Globus pallidus (tissue), 1 donor: ENCODE measurements at places on chromosomes 1 and 21.
A peak's percentile ranks its signal among the peaks of the same experiment; 100 is the strongest.

DNA sequence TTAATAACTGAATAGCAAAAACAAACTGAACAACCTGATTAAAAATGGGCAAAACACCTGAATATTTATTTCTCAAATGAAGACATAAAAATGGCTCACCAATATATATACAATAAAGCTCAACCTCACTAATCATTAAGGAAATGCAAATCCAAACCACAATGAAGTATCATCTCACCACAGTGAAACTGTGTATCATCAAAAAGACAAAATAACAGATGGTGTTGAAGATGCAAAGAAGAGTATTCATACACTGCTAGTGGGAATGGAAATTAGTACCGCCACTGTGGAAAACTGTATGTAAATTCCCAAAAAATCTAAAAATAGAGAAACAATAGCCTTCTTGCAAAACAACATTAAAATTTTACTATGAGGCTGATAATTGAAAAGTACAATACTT is 1660.1 kb upstream of the B3GALT2 start:
- no peak for DNase-seq

GRCh38 chr1:18998016-18998724 is 41.7 kb upstream of the IFFO2 start:
- no peak for DNase-seq

- DNase-seq: no peak
Measured at GRCh38 chr1:236166041-236166440, 23.7 kb downstream of the GPR137B start.

DNA sequence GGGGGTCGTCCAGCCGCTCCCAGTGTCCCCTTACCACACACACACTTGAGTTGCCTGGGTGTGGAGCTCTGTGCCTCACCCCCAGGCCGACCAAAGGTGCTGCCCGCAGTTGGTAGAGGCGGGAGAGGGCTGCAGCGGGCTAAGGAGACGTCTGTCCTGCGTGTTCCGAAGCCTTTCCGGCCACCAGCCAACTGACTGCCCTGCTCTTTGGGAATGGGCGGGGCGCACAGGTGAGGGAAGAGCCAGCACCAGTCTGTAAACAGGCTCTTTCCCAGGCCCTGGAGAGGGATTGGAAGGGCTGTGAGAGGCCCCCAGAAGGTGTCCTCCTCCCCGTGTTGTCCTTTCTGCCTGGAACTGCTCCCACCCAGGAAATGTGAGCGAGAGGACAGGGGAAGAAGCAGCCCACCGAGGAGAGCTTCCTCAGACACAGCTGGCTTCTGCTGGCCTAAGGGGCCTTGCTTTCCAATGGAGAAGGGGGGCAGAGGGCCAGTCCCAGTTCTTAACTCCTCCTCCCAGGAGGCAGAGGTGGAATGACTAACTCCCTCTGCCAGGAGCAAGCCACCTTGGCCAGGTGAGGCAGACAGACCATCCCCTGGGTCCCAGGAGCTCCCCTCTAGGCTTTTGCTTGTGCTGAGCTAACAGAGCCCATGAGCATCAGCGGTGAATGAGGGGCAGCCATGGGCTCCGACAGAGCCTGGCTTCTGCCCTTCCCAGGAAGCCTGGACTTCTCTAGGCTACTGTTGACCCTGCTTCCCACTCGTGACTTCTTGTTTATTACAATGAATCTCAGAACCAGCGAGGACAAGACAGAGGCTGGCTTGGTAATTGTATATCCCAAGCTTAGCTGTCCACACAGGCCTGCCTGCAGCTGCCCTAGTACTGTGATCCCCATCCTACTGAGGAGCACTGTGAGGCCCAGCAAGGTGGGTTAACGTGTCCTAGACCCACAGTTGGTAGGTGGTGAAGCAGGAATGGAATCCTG is 158.1 kb upstream of the COA6 start:
- peak; percentile 27 for DNase-seq

GRCh38 chr1:63836830-63837229 is 63.0 kb downstream of the ROR1 start:
- DNase-seq: no peak

DNA sequence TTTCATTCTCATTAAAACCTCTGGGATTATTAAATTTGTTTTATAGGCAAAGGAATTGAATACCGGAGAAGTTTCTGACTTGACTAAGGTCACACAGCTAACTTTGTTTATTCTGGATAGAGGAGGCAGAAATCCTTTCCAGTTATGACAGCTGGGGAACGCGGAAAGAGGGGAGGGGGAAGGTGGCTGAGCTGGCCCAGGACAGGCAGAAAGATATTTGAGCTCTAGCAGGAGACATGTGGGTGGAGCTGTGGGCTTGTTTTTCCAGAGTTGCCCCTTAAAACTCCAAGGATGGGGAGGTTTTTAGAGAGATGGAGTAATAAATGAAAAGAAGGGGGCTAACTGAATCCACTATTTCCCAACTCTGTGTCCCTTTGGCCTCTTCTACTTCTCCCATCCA is 27.8 kb downstream of the FOXD2 start:
- no peak for DNase-seq

GRCh38 chr1:105874621-105875020 is 1181.9 kb upstream of the PRMT6 start:
- DNase-seq: no peak

GRCh38 chr1:175297291-175297690 is 104.7 kb upstream of the KIAA0040 start:
- no peak for DNase-seq

DNA sequence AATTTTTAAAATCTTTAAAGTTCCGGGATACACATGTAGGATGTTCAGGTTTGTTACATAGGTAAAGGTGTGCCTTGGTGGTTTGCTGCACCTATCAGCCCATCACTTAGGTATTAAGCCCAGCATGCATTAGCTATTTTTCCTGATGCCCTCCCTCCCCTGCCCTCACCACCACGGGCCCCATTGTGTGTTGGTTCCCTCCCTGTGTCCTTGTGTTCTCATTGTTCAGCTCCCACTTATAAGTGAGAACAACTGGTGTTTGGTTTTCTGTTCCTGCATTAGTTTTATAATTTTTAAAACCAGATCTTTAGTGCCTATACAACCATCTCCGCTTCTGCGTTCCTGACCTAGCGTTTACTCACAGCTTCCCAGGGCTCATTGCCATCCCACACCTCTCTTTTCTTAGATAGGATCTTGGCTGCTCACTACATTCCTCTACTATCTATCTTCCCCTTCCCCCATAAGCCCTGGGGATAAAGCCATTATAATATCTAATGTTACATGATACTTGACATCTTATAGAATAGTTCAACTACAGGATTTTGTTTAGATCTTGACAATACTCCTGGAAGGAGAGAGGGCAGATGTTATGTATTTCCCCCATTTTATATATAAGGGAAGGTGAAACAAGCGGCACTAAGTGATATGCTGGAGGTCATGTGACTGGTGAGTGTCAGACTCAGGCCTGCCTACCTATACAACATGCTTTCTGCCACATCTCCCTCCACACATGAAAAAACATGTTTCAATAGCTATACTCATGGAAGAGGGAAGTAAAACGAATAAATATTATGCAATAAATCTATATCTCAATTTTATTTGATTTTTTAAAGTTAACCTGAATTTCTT is 52.3 kb upstream of the DNAJC6 start:
- peak; percentile 70 for DNase-seq

DNA sequence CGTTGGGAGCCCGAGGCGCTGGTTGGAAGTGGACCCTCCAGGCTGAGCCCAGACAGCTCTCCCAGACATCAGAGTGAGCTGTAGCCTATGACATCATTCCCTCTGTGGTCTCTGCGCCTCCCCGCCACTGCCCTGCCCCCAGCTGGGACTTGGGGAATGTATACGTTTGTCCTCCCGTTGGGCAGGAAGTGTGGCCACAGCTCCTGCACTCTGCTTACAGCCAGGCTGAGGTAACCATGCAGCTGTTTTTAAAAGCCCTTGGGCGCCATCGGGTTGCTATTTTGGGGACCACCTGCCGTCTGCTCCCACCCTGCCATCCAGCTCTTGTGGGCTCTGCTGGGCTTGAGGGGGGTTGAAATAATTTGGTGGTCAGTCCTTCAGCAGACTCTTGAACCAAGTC is 7.8 kb downstream of the VASH2 start:
- DNase-seq: no peak

DNA sequence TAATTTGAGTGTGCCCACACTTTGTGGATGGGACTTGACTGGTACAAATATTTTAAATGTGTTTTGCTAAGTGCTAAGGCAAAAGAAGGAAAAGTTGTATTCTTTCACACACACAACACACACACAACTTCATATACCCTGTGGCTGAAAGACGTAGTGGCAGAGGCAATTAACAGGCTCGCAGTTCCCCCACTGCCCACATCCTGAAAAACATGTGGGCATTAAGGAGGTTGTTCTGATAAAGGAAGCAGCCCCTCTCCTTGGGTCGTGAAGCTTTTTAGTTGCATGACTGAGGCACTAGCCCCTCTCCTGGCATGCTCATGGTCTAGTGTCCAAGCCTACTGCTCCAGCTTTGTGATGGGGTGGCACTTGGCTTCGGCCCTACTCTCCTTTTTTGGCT is 14.3 kb upstream of the ADAM30 start:
- DNase-seq: no peak

- DNase-seq: no peak
Measured at GRCh38 chr1:212578041-212578440, 30.5 kb upstream of the ATF3 start.

- DNase-seq: no peak
Measured at GRCh38 chr1:32917521-32917920, 16.3 kb upstream of the TMEM54 start.

- DNase-seq: no peak
Measured at GRCh38 chr1:62142496-62142895, 52.2 kb upstream of the L1TD1 start.

- no peak for DNase-seq
Measured at GRCh38 chr1:58983162-58983561, 199.3 kb upstream of the JUN start.

- DNase-seq: no peak
Measured at GRCh38 chr1:109796484-109797302, 33.0 kb upstream of the EPS8L3 start.

DNA sequence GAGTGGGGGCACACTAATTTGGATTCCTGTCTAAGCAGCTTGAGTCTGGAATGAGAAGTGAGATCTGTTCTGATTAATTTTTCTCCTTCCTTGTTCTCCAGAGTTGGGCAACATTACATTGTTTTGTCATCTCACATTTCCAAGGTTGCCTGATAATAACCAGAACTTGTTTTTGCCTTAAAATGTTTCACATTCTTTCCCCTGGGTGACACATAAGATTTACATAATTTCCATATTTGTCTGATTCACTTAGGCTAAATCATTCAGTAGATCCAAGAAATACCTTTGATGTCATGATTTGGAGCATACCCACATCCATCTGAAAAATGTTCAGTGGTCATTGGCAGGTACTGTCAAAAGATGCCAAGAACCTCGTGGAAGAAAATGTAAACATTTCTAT is 60.3 kb downstream of the XCL2 start:
- no peak for DNase-seq

GRCh38 chr1:201505503-201505890 is 1.4 kb downstream of the CSRP1 start:
- DNase-seq: no peak

DNA sequence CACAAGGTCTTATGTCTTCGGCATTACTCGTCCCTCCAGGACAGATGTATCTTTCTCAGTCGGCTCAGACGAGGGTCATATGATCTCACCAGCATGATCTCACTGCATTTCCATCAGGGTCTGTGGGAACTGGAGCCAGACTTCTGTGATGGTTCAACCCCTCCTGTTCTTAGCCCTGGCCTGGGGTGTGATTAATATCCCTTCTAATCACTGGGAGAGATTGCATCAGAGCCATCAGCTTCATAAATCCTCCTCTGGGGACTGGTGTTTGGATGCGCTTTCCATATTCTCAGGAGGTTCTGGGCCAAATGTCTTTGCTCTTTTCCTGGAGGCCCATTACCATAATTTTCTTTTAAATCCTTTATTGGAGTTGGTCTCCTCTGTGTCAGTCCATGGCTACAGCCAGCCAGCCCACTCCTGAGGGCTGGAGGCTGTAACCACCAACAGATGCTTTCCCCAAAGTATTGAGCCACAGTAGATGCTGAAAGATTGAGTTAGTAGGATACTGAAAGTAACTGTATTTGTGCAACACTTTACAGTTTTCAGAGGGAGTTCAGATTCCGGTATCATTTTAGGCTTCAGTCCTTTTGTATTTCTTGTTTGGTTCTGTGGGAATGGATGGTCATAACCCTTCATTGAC is 20.0 kb downstream of the CACNA1E start:
- no peak for DNase-seq

GRCh38 chr21:20856926-20857325 is 141.3 kb upstream of the NCAM2 start:
- DNase-seq: no peak

- peak; percentile 9 for DNase-seq
Measured at GRCh38 chr1:231241750-231242149, 738 bp downstream of the GNPAT start.

- peak; percentile 62 for DNase-seq
Measured at GRCh38 chr1:178310685-178311105, 186.1 kb downstream of the CLEC20A start.

DNA sequence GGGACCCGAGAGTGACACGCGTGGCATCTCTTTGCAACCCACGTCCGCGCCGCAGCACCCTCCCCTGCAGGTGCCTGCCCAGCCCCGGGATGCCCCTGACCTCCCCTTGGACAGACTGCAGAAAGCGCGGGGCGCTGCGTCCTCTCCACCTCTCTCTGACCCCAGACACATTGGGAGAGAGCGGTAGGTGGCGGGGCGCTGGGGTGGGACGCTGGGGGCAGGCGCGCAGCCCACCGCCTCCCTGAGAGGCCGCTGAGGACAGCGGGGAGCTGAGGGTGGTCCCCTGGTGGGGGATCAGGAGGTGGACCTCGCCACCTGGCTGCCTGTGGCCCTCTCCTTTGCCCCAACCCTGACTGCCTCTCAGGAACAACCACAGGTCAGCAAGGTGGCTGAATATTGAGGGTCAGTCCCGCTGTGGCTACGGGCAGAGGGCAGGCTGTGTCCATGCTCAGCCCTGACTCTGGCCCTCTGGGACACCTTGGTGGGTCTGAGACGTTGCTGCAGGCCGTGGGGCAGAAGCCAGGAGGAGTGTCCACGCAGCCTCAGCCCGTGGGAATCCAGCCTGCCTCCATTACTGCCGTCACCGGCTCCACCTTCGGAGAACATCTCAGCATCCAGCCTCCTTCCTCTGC is 761 bp upstream of the UBE2J2 start:
- no peak for DNase-seq

DNA sequence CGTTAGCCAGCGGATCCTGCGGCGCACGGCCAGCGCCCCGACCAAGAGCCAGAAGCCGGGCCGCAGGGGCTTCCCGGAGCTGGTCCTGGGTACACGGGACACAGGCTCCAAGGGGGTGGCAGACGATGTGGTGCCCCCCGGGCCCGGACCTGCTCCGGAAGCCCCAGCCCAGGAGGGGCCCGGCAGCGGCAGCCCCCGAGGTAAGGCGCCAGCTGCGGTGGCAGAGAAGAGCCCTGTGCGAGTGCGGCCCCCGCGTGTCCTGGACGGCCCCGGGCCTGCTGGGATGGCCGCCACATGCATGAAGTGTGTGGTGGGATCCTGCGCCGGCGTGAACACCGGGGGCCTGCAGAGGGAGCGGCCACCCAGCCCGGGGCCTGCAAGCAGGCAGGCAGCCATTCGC is 24.2 kb downstream of the PANK4 start:
- no peak for DNase-seq

GRCh38 chr1:183270541-183271141 is 84.6 kb downstream of the LAMC2 start:
- no peak for DNase-seq

- peak; percentile 85 for DNase-seq
Measured at GRCh38 chr1:29269382-29269781, 33.1 kb downstream of the PTPRU start.
